ENCODE measurements at places on chromosomes 3 and 15.

GRCh38 chr3:37970802-37971201, 19.8 kb upstream of the VILL start:
- DNase-seq = no peak

- DNase-seq = no peak
Measured at GRCh38 chr15:85742186-85742821, 52.4 kb downstream of the KLHL25 start.

DNA sequence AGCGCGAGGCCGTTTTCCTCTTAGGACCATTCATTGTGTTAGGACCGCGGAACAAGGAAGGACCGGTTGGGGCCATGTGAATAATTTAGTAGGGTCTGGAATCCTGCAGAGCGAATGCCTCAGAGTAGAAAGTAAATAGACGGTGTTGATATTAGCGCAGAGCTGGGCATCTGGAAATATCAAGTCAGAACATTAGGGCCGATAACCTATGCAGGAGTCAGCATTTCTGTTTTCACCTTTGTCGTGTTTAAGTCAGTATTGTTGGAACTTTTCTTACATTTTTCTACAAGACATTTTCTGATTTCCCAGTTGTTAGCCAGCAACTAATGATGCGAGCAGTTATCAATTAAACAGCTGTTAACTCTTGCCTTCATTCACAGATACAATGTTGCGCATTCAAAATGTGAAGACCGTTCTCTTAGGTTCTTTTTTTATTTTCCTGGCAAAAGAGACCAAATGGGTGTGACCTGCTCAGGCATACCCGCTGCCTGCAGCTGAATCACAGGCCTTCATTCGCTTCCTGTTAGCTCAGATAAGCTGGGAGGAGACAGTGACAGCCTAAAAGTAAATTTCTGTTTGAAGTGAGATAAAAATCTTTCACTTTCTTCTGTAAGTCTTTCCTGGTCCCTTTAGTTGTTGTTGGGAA, 966 bp upstream of the PKM start:
- DNase-seq = peak; percentile 58

- no peak for DNase-seq
Measured at GRCh38 chr15:77565378-77565915, 67.3 kb downstream of the LINGO1 start.

- DNase-seq = no peak
Measured at GRCh38 chr3:149179220-149179619, 42.4 kb downstream of the CP start.

DNA sequence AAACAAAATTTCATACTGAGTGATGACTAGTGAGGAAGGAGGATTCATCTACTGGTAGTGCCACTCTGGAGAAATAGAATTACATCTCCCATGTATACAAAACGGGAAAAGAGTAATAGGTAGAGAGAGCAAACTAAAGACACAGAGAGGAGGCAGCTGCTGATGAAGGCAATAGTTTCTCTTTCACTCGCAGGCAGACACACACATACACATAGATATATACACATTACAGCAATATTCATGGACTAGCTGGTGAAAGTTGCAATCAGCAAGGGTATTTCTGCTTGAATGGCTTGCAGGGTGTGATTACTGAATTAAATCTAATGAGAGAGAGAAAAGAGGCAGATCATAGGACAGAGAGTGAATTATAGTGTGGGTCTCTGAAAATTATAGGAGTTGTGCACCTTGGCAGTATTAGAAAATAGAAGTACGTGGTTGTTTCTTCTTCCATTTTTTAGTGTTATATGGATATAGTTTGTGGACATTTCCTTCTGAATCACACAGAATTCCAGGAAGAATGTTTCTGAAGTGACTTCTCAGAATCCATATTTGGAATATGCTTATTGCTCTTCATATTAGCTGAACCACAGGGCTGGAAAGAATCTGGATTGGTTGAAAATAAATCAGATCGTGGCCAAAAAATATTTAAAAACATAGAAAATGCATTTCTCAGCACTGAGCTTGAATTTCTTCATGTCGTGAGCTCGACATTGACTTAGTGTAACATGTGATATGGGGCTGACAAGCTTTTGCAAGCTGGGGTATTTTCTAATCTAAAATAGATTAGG, 991.2 kb downstream of the TUSC7 start:
- DNase-seq = no peak

DNA sequence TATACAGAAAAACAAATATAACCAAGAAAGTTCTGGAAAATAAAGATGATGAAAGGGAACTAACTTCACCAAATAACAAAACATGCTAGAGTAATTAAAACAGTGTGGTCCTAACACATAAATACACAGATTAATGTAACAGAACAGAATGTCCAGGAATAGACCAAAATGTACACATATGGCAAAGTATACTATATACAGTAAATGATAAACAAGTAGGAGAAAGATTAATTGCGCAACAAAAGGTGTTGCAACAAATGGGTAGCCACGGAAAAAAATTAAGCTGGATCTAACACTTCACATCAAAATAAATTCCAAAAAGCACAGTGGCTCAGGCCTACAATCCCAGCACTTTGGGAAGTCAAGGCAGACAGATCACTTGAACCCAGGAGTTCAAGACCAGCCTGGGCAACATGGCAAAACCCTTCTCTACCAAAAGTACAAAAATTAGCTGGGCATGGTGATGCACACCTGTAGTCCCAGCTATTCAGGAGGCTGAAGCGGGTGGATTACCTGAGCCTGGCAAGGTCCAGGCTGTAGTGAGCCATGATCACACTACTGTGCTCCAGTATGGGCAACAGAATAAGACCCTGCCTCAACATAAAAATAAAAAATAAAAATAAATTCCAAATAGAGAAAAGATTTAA, 19.8 kb downstream of the SCAP start:
- DNase-seq = no peak

DNA sequence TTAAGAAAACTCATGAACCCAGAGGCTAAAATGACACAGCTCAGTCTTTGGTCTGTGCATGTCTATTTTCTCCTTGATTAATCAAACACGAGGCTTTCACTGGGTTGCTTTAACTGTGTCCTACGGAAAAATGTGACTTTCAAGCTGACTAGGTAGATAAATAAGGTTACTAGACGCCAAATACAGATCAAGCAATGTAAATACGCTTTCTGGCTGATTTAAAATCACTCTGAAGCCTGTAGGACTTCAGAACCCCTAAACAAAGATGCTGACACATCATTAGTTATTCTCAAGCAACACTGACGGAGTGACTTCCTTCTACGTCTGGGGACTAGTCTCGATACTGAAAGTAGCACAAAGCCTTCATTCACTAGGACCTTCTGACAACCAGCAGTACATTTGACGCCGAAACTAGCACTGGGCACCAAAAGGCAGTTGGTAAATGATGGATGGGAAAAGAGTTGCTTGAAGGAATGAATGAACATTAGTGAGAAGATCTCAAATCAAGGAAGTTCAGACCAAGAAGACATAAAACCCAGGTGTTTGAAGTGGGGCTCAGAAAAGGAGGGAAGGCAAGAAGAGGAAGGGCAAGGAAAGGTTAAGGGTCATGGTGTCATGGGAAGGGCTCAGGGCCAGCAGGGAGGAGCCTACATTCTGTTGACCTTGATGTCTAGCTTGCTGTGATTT, 67.1 kb upstream of the CDV3 start:
- DNase-seq = peak; percentile 21

GRCh38 chr15:56086566-56086965, 93.2 kb upstream of the NEDD4 start:
- no peak for DNase-seq

GRCh38 chr3:158420654-158421396, 150.2 kb upstream of the MLF1 start:
- no peak for DNase-seq

GRCh38 chr15:62164396-62165103, 535 bp downstream of the C2CD4B start:
- DNase-seq = no peak

DNA sequence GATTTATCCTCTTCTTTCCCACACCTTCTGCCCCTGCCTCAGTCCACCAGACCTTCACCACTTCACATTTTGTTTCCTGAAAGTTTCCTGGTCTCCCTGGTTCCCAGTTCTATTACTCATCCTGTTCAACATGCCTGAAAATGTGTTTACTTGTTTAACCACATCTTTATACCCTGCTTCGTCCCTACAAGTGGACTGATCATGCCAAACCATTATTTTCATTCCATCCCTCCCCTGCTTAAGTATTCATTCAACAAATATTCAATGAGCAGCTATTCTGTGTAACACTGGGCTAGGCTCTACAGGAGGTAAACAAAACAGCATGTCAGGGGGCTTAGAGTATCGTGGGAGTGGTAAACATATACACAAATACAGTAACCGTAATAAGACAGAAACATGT, 5.5 kb downstream of the MYO5A start:
- DNase-seq = no peak

DNA sequence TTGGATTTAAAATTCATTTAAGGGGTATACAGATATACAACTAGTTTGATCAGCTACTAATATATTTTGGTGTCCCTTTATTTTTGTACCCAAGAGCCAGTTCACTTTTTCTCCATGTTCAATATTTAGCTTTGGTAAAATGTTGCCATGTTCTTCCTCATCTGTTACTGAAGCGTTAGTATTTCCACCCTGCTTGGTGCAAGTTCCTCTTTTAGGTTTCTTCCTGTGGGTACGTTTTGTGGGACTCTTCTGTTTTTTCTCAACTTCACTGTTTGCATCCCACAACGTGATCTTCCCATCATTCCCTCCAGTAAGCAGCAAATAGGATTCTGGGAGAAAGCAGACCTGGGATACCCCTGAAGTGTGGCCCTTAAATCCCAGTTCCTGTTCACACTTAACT, 14.1 kb downstream of the WDR53 start:
- no peak for DNase-seq

DNA sequence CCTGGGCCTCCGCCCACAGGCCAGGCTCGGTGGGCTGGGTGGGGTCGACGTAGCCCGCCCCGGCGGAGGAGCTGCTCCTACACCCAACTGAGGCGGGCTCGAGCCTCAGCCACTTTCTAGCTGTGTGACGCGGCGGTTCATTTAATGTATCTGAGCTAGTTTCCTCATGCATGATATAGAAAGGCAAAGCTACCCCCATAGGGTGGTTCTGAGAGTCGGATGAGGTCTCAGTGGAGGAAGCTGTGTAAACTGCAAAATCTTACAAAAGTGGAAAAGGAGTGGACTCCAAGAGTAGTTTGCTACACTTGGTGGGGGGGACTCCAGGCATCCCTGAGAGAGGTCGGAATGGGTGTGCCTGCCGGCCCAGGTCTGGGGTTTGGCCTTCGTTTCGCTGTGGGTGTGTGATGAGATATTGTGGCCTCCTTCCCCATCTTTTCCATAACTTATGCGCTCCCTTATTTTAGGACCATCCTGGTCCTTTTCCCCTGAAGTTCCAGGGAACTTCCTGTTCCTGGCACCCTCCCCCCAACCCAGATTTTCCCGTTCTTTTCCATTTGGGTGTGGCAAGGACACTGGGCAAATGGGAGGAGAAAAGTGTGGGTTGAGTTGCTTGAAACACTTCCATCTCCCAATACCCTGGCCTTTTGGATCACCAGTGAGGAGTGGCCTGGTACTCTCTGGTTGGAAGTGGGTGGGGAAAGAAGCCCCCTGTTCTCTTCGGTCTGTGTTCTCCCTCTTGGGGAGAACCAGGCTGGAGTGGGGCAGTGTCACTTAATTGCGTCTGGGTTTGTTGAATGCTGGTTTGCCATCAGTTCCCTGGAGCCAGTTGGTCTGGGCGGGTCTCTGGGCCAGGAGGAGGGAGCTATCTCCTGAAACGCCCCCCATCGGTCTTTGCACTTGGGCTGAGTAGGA, 1.1 kb downstream of the PDIA5 start:
- DNase-seq = no peak

DNA sequence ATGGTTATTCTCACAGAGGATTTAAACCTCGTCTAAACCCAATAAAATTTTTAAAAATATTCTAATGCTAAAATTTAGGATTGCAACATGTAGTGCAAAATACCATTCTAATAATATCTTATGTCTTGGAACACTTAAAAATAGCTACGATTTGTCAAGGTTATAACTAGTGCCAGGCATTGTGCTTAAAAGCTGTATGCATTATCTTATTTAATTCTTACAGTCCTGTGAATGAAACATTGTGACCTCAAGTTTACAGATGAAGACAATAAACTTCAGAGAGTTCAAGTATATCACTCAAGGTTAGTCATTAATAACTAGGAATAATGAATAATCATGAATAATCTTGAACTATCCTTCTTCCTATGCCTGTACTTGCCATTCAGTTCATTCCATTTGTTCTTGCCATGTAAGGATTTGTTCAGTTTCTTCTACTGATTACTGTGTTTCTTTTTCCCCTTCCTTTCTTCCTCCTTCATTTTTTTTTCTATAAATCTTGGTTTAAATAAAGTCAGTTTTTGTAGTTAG, 897.6 kb upstream of the NR2F2 start:
- no peak for DNase-seq

DNA sequence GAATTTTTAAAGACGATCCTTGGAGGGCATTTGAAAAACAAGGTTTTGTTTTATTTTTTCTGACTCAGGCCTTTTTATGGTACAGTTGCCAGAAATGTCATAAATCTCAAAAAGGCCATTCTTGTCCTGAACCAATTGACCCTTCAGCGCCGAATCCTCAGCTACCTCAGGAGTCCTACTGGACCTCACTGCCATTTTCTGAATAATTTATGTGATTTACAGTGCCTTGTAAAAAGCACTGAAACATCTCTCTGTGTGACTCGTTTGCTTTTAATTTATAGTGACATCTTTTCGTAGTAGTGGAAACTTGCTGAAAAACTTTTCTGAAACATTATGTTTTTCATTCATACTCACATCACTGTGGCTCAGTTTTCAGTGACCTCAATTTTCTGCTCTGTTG, 72.2 kb upstream of the ARL6 start:
- no peak for DNase-seq

GRCh38 chr3:62172199-62172598, 201.2 kb downstream of the FEZF2 start:
- no peak for DNase-seq

GRCh38 chr3:149395107-149396089, 17.9 kb upstream of the TM4SF1 start:
- no peak for DNase-seq

DNA sequence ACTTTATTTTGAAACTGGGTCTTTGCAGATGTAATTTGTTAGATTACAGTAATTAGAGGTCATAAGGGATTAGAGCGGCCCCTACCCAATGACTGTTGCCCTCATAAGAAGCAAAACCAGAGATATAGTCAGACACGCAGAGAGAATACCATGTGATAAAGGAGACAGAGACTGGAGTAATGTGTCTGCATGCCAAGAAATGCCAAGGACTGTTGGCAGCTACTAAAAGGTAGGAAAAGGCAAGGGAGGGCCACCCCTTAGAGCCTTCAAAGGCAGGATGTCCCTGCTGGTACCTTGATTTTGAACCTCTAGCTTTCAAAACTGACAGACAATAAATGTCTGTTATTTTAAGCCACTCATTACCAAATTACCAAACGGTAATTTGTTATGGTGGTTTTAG, 548.2 kb downstream of the FHIT start:
- DNase-seq = no peak

GRCh38 chr3:72123908-72124441, 339.0 kb upstream of the PROK2 start:
- no peak for DNase-seq

DNA sequence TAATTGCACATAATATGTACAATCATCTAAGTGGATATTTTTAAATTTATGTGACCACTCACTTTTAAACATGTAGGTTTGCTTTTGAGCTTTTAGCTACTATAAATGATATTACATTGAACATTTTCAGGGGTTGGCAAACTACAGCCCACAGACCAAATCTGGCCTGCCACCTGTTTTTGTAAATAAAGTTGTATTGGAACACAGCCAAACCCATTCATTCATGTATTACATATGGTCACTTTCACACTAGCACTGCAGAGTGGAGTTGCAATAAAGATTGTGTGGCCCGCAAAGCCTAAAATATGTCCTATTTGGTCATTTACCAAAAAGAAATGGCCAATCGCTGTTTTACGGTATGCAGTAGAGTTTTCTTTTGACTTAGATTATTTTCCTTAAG, 21.2 kb downstream of the CMTM7 start:
- DNase-seq = no peak

All from stimulated activated CD4-positive, alpha-beta T cell treated with anti-CD3 and anti-CD28 coated beads, Interleukin-4, amount 100 ng/mL, for 24 hours (primary cell).